ENCODE measurements at places on chromosomes 2 and 18.
A peak's percentile ranks its signal among the peaks of the same experiment; 100 is the strongest.

DNA sequence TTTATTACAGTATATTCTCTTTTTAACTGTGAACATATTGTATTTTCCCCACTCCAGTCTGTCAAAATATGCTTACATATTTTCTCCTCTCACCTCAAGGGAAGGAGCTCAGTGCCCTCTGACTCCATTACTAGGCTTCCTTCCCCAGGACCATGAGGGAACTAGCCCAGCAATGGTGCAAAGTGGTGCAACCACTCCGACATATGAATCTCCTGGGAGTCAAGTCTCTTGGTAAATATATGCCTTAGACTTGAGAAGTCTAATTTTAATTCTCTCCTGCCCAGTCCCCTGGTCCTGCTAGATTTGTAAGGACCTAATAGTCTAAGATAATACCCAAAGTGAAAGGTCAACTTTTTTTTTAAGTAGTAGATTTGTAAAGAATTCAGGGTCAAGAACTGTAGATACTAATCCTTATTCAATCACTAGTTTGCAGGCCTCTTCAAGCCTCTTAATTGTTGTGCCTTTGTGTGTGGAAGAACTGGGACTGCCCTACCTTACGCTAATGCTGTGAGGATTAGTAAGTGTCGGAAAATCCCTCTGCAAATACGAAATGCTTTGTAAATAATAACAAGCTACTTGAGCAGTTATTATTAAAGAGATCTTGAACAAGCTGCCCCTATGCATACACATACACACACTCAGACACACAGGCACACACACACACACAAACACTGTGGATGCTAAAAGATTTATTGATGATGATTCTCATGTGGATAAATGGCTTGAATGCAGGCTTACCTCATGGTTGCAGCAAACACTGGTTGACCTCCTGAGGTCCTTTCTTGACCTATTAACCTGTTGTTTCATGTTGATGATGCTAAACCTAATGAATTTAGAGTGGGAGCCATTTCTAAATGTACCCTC, 251.2 kb upstream of the PARD3B start:
- DNase-seq, result no peak

- peak; percentile 4 for DNase-seq
Measured at GRCh38 chr2:6864231-6864754, 1.4 kb downstream of the CMPK2 start.

- DNase-seq, result no peak
Measured at GRCh38 chr2:129870685-129871241, 108.7 kb upstream of the RAB6C start.

DNA sequence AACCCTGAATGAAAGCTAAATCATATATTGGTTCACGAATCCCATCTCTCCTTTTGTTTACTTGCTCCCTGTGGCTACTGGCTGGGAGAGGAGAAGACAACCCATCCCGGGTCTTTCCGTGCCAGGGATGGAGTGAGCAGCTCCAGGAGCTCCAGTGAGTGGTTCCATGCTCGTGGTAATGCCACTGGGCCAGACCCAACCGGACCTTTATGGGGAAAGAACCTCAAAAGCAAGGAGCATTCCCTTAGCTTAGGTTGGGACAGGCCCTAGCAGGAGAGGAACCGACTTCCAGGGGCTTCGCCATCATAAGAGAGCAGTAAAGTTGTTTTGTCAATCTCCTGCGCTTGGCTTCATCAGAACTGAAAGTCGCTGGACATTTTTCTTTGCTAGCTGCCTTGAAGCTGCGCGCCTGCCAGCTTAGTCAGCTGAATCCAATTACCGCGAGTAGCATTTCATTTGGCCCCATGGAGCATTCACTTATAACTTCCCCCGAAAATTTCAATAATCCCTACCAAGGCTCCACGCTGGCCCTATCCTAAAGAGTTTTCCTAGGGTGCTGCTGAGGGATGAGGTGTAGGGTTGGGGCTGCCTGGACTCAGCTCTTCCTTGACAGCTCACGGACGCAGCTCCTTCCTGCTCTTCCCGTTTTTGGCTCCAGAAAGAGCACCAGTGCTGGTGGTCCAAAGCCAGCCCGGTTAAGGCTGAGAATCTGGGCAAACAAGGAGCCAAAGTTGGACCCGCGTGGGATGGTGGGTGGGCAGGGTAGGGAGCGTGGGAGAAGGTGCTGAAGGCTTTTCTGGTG, 4.9 kb downstream of the HOXD3 start:
- DNase-seq, result no peak

- no peak for DNase-seq
Measured at GRCh38 chr2:122755281-122755780, 999.9 kb downstream of the TSN start.

GRCh38 chr2:111709321-111709720, 174.7 kb downstream of the ANAPC1 start:
- DNase-seq, result no peak

DNA sequence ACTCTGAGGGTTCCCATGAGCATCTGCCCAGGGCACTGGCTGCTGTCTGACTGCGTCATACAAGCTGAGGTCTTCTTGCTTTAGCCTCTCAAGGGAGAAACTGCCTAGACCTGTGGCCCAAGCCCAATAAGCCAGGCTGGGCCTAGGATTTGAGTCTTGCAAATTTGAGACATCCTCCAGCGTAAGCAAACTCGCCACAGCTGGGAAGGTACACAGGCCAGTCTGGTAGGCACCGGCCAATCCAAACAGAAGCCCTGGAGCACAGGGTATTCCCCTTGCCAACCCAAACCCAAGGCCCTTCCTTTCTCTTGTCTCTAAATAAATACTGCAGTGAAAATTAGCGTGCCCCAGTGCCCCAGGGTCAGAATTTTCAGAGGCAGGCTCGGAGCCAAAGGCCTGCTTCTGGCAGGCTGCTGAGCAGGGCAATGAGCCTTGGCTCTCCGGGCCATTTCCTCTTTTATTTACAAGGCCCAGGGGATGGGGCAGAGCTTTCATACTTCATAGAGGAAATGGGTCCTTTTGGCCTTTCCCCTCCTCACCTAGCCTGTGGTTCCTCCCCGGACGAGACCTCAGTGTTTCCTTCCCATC, 33.3 kb downstream of the POLR1A start:
- DNase-seq, result peak; percentile 81

DNA sequence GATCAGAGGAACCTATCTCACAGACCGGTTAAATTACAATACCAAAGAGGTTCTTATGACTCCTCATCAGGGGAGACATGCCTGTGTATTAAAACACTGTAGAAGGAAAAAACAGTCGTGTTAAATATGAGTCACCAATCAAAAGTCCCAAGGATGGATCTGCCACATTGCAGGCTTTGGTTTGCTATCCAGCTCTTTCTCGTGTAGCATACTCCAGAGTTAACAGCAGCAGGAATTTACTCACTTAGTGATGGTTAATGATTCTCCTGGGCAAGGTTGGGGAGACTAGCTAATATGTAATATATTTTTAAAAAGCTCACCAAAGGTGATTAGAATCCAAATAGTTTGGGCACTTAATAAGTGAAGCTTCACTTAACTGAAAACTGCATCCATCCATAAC, 109.7 kb downstream of the MBD5 start:
- DNase-seq, result no peak

- DNase-seq, result no peak
Measured at GRCh38 chr2:84823788-84824187, 57.1 kb downstream of the TRABD2A start.

GRCh38 chr2:148674063-148675020, 29.8 kb downstream of the EPC2 start:
- DNase-seq, result peak; percentile 63

DNA sequence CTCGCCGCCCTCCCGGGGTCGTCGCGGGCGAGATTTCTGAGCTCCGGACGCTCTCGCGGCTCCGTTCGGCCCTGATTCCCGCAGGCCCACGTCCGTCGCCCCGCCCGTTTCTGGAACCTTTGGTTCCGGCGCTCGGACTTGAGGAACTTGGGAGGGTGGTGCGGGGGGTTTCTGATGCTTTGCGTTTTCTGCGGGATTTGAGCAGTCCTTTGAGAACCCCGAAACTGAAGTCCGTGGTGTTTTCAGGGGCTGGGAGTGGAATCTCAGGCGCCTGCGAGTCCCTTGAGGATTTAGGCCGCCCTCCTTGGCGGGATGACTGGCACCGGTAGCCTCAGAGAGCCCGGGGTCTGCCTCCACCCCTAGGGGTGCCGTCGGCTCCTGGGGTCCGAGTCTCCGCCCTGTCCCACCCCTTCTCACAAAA, 336 bp downstream of the THNSL2 start:
- DNase-seq, result peak; percentile 59

DNA sequence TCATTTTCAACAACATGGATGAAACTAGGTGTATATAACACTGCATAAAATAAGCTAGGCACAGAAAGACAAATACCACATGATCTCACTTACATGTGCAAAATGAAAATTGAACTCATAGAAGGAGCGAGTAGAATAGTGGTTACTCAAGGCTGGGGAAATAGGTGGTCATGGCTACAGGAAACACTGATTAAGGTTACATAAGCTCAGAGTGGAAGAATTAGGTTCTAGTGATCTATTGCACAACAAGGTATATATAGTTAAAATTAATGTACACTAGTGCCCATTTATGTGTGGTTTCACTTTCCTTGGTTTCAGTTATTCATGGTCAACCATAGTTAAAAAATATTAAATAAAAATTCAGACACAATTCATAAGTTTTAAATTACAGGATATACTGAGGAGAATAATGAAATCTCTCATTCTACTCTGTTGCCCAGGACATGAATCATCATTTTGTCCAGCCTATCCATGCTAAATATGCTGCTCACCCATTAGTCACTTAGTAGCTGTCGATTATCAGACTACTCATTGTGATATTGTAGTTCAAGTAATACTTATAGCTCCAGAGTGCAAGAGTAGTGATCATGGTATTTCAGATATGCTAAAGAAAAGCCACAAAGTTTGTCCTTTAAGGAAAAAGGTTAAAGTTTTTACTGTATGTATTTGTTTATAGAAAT, 1530.9 kb upstream of the LRRTM1 start:
- DNase-seq, result no peak

DNA sequence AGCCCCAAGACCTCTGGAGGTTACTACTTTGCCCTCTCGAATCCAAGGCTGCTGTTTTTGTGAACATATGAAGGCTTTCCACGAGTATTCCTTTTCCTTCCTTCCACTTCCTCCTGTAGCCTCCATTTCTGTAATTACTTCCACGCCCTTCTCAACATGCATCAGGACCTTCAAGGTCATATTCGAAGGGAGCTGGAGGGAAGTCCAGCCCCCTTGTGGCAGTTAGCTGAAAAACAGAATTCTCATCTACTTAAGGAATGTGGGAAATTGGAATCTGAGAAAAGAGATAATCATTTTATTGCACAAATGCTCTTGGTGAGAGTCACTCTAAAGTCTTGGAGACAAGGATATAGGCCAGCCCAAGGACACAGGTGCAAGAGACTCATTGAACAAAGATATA, 1000.2 kb downstream of the TDRD15 start:
- no peak for DNase-seq

DNA sequence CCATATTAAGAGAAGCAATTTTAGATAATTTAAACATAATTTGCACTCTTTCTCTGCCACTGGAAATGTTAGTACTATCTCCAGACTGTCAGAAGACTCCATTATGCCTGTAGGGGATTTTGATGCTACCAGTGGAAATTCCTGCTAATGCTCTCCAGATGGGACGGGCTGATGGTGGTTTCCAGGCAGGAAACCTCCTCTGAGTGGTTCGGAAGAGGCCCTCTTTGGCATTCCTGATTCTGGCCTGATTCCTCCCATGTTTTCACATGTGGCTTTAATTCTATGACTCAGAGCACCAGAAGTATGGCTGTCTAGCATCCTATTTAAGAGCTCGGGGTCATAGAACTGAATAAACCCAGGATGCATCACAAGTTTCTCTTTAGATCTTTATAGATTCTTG, 70.9 kb upstream of the ST6GAL2 start:
- no peak for DNase-seq

GRCh38 chr2:99707592-99707991, 217.8 kb upstream of the REV1 start:
- no peak for DNase-seq

DNA sequence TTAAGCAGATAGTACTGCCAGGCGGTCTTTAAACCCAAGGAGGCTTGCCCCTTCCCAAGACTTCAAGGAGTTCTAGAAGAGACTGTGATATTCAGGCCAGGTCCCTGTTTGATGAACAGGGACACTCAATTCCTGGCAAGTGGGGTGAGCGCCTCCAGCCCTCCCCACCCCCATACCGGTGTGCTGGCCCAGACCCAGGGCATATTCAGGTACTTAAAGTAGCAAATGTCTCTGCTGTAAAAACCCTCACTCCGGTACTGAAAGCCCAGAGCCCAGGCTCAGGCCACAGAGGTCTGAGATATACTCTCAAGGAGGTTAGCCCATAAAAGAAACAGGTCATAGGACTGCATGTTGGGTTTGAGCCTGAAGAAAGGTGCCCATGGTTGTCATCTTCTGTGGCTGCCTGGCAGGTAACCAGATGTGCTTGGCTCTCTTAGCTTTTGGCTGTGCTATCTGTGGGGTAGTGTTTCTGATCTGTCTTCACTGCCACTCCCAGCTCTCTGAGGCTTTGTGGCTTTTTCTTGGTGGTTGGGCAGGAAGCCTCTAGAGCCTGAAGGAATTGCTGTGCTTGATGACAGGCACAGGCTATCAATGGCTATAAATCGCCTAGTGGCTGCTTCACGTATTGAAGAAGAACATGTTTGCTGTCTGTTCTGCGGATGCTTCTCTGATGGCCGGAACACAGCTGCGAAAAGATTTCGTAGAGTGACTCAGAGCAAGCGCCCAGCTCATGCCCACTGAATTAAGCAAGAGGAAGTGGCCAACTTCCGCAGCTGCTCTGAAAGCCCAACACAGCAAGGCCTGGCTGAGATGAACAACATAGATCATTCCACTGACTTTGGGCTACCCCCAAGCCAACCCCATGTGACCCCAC, 63.3 kb upstream of the ALPP start:
- peak; percentile 53 for DNase-seq

GRCh38 chr2:171238946-171239345, 78.3 kb upstream of the TLK1 start:
- DNase-seq, result no peak

GRCh38 chr2:137689549-137689948, 274.7 kb upstream of the HNMT start:
- no peak for DNase-seq

DNA sequence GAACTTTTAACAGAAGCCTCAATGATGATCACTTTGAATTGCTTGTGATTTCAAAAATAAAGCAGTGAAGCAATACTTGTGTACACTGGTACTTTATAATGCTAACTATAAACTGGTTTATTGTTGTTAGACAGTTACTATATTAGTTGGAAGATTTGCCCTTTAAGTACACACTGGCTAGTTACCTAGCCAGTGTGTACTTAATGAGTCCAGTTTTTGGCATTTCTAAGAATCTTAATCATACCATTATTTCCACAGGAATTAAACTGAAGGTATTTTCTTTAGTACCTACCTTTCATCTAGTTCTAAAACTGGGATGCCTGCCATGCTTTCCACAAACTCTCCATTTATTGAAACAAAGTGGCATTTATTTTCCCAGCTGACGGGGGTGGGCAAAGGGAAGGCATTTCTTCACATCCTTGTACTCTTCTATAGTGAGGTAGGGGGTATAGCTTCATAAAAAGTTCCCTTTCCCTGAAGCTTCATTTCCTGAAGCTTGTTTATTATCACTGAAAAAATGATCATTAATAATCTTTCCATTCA, 49.9 kb downstream of the UGP2 start:
- no peak for DNase-seq

DNA sequence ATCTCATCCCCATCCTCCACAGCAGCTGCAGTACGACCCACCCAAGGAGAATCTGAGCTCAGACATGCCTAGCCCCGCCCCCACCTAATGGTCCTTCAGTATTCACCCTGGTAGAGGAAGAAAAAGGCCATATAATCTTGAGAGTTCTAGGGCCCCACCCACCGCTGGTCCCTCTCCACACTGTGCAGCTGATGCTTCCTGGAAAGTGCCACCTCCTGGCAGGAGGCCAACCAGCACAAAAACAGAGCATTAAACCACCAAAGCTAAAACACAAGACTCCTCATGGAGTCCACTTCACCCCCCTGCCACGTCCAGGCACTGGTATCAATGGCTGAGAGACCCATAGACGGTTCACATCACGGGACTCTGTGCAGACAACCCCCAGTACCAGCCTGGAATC, 40.7 kb downstream of the MC4R start:
- DNase-seq, result no peak

Data from B cell (primary cell).